ENCODE measurements at places on chromosomes 3 and 15. TPM values are rescaled to one million over a fixed set of nuclear protein-coding genes. Genes with fewer than 3 reads are reported as not detected.

- no peak for DNase-seq
Measured at GRCh38 chr15:33104212-33104611, 90.3 kb downstream of the FMN1 start.

The GOLGA8T gene
- total RNA-seq = 0.30 TPM

DNA sequence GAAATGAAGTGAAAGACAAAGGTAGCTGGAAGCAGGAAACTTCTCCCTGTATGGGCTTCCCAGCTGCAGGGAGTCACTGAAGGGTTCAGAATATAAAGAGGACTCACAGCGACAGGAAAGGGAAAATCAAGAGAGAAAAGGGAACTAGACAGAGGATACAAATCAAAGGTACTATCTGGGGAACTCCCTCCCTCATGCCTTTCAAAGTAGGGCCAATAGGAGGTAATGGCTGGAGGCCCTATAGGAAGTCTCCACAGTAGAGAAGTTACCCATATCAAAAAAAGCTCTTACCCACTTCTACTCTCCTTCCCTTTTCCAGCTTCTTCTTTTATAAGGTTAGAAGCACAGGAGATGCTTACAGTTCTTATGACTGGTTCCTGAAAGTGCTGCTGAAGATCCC, 43.5 kb downstream of the FMN1 start:
- DNase-seq = no peak

- no peak for DNase-seq
Measured at GRCh38 chr15:65659502-65660052, 37.8 kb downstream of the SLC24A1 start.

DNA sequence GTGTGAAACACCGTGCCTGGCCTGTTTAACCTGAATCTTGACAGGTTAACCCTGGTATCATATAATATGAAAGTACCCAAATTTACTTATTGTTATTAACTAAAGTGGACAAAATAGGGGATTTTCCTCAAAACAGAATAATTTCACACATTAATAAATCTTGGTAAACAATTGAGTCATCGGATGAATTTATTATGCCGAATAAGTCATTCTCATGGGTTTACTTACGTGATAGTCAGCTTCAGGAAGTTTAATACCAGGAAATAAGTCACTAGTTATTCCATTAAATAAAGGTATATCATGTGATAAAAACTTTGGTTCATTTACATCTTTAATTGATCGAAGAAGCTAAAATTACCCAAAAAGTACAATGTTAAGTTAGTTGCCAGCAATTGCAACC, 99.7 kb downstream of the DNAH12 start:
- no peak for DNase-seq

DNA sequence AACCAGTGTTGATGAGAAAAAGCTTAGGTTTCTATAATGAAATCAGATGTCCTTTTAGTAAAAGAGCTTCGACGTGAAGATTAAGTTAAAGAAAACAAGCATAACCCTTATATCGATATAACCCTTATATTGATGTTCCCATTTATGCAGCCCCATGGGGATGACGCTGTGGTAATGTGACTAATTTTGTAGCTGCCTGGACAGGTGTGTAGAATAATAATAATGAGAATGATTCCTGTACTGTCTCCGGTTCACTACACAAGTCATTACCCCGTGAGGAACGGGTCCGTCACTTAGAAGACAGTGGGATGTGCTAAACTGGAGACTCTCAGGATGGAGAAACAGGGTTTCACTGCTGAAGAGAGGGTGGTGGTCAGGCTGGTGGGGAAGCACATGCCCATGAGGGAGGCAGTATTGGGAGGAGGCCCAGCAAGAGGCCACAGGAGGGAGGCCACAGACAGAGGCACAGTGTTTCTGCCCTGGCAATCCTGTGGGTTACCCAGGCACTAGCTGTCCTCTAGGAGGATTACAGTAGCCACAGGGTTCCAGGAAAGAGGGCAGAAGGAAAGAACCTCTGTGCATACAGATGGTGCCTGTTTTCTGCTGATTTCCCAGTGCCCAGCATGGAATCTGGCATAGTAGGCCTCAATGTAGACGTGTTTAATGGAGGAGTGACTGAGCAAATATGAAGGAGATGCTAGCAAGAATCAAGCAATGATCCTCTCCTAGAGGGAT, 191.1 kb upstream of the TSC22D2 start:
- no peak for DNase-seq

The TGFBR2 gene
- total RNA-seq = 26.9 TPM

GRCh38 chr15:96107916-96108315, 222.6 kb upstream of the NR2F2 start:
- DNase-seq = no peak

Measured in left lobe of liver (tissue), 2 donors.